AG04450 (cell line): ENCODE measurements at places on chromosomes 5 and 9. TPM values are rescaled to one million over a fixed set of nuclear protein-coding genes. Genes with fewer than 3 reads are reported as not detected.

- no peak for DNase-seq
Measured at GRCh38 chr5:172377856-172378255, 76.5 kb downstream of the SH3PXD2B start.

DNA sequence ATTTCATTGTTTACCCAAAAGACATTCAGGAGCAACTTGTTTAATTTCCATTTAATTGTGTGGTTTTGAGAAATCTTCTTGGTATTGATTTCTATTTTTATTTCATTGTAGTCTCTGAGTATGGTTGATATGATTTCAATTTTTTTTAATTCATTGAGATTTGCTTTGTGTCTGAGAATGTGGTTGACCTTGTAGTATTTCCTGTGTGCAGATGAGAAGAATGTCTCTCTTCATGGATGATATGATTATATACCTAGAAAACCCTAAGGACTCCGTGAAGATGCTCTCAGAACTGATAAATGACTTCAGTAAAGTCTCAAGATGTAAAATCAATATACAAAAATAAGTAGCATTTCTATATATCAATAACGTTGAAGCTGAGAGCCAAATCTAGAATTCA is 202.4 kb upstream of the CDH9 start:
- no peak for DNase-seq

GRCh38 chr9:109468927-109469326 is 29.2 kb downstream of the PTPN3 start:
- DNase-seq = no peak

GRCh38 chr9:108913391-108913790 is 20.5 kb downstream of the ELP1 start:
- no peak for DNase-seq

GRCh38 chr9:114745108-114745848 is 60.6 kb downstream of the TNFSF15 start:
- DNase-seq = no peak

- DNase-seq = no peak
Measured at GRCh38 chr5:53438486-53439472, 41.6 kb upstream of the FST start.

- DNase-seq = no peak
Measured at GRCh38 chr9:37029304-37029775, 4.7 kb downstream of the PAX5 start.

DNA sequence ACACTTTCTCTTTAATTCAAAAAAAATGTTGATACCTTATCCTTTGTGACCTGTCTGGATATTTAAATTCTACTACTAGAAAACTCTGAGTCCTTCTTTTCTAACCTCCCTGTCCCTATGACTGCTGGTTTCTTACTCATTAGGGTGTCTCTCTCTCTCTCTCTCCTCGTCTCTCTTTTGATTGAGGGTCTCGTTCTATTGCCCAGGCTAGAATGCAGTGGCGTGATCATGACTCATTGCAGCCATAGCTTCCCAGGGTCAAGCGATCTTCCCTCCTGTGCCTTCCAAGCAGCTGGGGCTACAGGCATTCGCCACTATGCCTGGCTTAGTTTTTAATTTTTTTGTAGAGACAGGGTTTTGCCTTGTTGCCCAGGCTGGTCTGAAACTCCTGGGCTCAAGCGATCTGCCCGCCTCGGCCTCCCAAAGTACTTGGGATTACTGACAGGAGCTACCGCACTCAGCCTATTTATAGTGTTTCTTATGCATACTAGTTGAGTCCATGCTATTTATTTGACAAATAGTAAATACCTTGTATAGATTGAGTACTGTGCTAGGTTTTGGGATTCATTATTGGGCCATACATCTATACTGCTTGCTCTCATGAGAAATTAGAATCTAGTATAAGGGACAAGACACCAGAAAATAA is 61.9 kb downstream of the NSD1 start:
- DNase-seq = no peak

GRCh38 chr5:1959725-1960581 is 77.2 kb upstream of the IRX4 start:
- DNase-seq = no peak

DNA sequence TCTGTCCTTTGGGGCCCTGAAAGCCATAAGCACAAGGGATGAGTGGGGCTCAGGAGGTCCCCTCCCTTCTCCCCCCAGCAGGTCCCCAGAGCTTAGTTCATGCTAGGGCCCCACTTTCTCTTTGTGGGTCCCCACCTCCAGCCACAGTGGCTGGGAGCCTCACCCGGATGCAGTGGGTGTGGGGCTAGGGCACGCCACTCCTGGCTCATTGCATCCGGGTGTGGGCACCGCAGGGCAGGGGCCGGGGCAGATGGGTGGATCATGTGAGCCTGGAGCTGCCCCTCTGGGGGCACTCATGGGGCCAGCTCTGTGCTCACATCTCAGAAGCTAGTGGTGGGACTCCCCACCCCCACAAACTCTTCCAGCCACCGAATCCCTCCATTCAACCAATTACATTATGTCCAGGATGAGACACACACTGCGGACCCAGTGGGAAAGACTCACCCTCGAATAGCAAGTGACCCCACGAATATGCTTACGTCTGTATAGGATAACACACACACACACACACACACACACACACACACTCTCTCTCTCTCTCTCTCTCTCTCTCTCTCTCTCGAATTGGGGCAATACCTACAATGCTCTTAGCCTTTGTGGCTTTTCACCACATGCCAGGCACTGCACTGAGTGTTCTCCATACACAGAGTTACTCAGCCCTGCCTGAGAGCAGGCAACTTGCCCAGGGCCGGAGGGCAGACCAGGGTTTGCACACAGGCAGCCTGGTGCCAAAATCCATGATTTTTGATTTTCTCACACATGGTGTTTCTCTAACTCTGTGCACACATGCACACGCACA is 16.8 kb upstream of the PHYKPL start:
- DNase-seq = no peak

GRCh38 chr5:118405650-118406061 is 582.7 kb downstream of the DTWD2 start:
- DNase-seq = no peak

GRCh38 chr5:151214614-151215545 is 9.0 kb downstream of the CCDC69 start:
- no peak for DNase-seq

DNA sequence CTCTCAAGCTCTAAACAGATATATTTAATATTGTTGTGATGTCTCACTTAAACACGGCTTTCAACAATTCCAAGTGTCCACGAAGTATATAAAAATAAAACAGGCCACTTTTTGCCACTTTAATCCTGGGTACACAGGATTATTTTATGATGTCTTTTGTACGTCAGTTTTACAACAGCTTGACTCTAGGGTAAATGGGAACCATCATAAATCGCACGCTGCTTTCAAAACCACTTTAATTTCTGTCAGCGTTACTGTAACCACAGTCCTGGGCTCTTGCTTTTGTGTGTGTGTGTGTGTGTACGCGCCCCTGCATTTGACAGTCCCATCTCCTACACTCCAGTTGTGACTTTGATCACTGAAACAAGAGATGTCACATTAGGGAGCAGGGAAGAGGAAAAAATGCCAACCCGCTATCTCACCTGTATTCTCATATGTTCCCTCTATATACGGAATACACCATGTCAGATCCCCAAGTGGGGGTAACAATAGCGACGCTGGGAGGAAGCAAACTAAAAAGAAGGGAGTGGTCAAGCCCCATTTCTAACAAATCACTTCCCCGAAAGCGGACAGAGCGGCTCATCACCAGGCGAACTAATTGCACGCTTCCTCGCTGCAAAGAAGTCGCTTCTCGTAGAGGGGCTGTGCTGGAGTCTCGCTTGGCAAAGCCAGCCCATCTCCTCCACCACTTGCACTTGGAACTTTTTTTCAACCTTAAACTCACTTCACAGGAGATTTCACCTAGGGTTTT is 1.2 kb downstream of the BNC2 start:
- no peak for DNase-seq

DNA sequence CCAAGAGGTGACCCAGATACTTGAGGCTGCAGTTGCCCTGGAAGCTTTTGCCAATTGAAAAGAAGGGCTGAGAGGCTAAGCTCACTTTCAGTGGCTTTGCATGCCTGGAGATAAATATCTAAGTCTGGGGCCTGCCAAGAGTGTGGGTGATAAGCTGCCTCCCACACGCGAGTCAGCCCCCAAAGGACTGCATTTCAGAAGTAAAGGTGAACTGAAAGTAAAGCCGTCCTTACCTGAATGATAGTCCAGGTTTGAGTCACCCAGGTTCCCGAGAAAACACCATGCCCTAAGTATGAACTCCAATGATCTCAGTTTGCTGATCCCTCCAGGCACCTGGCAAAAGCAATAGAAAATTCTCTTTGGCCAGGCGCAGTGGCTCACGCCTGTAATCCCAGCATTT is 22.5 kb upstream of the N4BP3 start:
- DNase-seq = no peak

DNA sequence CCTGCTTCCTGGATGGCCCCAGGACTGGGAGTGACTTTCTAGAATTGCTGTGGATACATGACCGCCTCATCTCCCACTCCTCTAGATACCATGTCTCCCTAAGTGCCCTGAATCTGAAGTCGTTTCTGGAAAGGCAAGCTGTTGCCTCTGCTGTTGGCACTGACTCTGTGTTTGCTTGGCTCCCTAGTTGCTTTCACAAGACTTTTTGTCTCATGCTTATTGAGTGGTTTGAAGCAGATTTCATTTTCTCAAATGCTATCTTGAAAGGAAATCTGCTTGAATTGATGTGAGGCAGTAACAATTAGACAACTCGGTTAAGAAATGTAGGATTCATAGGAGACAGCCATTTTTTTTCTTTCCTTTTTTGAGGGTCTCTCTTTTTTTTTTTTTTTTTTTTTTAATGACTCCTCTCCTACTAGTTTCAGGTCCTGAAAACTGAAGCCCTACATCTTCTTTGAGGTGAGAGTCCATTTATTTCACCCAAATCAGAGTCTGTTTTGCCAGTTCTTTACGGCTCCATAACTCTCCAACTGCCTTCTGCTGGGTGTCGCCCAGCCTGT is 65.9 kb downstream of the PRDM6 start:
- DNase-seq = no peak

DNA sequence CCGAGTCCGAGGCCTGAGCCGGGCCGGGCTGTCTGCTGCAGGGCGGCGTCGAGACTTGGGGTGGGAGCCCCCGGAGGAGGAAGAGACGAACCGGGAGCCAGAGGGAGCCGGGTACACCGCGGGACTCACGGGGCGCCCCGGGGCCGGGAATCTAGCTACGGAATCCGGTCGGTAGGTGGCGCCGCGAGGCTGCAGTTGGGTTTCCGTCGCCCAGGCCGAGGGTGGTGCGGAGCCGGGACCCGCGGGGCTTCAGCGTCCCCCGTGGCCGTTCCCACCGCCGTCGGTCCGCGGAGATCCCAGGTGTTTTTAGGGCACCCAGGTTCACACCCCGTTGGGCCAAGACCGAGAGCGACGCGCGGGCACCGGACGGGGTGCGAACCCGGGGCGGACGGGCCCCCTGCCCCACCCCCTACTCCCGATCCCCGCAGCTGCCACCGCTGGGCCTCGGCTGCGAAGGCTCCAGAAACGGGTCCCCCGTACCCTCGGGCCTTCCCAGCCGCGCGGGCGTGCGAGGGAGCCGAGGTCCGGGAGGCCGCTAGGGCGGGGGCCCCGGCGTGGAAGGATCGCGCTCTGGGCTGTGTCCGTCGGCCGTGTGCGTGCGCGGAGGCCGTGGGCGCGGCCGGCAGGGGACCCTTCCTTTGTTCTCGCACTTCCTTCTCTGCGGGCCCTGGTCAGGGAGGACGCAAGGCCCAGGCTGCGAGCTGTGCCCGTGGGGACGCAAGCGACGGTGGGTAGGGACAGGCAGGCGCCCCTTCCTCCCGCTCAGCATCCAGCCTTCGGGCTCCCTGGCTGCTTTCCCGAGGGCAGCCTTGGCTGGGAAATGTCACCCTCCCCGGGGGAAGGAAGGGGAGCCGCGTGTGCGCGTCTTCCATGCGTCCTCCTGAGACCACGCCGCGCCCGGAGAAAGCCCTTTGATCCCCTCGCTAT is 146.6 kb downstream of the GAPVD1 start:
- peak; percentile 27 for DNase-seq

DNA sequence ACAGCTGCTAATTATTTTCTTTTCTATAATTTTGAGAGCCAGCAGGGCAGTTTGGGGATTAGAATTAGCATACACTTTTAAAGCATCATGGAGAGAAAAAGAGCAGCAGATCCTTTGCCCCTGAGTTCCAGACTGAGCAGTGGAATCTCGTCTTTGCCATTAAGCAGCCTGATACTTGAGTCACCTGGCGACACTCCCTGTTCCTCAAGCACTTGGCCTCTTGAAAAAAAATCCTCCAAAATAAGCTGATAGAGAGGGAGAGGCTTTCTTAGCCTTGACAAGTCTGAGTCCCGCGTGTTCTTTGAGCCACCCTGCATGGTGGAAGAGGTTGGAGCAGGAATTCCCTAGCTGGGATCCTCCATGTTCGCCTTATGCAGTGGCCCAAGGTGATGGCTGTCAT is 398.3 kb downstream of the IRX2 start:
- no peak for DNase-seq

DNA sequence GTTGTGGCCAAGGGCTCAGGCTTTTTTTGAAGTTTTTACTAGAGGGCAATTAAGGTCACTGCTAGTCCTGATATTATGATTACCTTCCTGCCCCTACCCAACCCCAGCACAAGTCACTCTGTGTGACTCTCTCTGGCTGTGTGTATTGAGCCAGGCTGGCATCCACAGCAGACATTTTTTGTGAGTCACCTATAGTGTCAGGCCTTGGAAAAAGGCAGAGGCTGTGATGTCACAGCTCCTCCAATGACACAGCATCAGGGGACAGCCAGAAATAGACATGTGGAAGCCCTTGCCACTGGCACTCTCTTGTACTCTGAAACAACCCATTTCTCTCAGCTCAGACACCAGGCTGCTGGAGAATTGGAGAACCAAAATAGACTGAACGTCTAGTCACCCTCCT is 145.4 kb downstream of the NMUR2 start:
- DNase-seq = no peak

DNA sequence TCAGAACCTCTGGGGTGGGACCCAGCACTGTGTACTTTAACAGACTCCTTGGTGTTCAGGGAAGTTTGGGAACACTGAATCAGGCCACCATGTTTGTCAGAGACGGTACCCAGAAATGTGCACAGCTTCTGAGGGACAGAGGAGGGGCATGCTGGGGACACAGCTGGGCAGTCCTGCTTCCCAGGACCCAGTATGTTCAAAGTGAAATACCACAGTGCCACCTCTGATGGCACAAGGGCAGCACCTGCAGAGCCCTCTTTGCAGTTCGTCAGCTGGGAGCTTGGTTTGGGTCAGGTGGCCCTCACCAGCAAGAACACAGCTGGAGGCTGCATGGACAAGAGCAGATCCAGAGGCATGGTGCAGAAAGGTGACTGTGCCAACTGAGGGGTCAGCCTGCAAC is 51.2 kb downstream of the NDST1 start:
- no peak for DNase-seq

- DNase-seq = no peak
Measured at GRCh38 chr9:117307701-117308100, 107.2 kb downstream of the ASTN2 start.

LHX6 gene
- polyA plus RNA-seq = not detected in 2 replicates

PTGER4 gene
- 6.2 and 6.8 TPM in 2 replicates for polyA plus RNA-seq

IRGM gene
- not detected in 2 replicates for polyA plus RNA-seq

CDK9 gene
- 38.2 and 45.9 TPM in 2 replicates for polyA plus RNA-seq

SOX30 gene
- polyA plus RNA-seq = 0.05 and 0.09 TPM in 2 replicates

HTR4 gene
- not detected in 2 replicates for polyA plus RNA-seq

KCNIP1 gene
- not detected in 2 replicates for polyA plus RNA-seq

WDR41 gene
- 70.7 and 84.5 TPM in 2 replicates for polyA plus RNA-seq

ADRA1B gene
- 0.58 and 0.98 TPM in 2 replicates for polyA plus RNA-seq
